ENCODE measurements at places on chromosomes 6 and 20. TPM values are rescaled to one million over a fixed set of nuclear protein-coding genes. Genes with fewer than 3 reads are reported as not detected.

DNA sequence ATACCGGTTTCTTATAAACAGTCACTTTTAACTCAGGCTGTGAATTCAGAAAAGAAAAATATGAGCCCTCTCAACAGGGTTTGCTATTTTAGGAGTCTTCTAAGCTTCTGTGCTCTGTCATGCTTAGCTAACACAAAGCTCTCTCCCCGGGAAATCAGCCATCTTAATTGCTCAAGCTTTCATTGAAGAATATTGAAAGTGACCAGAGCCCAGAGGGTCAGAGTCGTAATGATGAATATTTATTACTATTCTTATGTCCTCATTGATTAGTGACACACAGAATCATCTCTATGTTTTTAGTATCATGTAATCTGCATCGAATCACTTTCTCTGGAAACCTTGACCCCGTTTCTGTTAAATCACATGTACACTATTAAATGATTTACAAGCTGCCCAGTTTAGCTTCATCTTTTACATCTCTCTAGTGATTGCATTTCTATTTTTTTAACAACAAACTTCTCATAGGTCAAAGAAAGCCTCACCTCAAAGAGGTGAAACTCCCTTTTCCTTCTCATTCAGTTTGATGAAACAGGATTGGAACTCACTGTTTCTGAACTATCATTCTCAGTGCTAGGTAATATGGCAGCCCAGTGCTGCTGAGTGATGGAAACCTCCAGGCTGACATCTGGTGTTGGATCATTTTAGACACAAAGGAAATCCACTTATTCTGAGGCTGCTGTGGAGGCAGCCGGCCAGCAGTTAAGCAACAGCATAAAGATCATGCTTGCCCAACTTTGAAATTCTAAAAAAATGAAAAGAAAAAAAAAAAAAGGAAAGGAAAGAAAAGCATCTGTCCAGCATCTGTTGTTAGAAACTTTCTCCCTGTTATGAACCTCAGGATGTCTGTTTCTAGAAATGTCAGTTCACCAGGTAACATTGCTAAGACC lies 96.3 kb downstream of the RFPL4B start:
- DNase-seq, result no peak

DNA sequence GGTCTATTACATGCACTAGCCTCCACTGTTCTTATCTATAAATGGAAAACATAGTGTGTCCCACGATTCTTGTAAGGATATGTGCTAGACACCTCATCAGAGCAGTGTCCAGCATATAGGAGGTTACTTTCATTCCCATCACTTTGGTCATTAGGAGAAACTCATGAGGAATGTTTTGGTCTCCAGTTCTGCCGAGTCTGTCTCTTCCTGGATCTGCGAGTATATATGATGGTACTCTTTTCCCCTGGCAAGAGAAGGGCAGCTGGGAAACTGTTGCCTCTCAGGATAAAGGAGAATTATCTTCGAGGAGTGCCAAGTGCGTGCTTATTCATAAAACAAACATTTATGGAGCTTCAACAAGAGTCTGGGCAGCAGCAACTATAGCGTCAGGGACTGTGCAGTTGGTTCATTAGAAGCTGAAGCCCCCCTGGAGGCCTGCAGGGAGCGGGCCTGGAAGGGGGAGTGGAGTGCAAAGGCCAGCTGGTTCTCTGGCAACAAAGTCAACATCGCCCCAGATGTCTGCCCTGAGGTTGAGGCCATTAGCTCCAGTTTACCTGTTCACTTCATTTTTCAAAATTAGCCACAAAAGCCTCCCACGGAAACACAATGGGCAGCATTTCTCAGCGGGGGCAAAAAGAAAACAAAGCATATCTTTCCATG lies 811.9 kb downstream of the MAFB start:
- DNase-seq, result peak; percentile 27

LGSN gene
- under 0.01 TPM for total RNA-seq

GRCh38 chr6:96157018-96157565 lies 141.3 kb downstream of the FUT9 start:
- DNase-seq, result peak; percentile 1

DNA sequence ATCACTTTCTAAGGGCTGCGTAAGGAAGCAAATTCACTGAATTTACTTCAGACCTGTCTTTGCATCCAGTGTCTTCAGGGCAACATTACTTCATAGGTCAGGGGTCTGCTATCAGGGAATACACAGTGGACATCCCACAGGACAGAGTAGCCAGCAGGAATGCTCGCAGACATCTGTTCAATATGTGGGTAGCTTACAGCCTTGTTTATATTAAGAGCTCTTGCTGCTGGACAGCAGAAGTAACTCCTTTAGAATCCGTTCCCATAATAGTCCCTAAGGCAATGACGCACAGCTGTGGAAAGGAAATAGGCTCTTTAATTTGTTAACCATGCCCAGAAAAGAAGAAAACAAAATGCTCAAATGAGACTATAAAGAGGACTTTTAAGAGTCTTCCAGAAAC lies 198.7 kb downstream of the MOXD1 start:
- DNase-seq, result no peak

DNA sequence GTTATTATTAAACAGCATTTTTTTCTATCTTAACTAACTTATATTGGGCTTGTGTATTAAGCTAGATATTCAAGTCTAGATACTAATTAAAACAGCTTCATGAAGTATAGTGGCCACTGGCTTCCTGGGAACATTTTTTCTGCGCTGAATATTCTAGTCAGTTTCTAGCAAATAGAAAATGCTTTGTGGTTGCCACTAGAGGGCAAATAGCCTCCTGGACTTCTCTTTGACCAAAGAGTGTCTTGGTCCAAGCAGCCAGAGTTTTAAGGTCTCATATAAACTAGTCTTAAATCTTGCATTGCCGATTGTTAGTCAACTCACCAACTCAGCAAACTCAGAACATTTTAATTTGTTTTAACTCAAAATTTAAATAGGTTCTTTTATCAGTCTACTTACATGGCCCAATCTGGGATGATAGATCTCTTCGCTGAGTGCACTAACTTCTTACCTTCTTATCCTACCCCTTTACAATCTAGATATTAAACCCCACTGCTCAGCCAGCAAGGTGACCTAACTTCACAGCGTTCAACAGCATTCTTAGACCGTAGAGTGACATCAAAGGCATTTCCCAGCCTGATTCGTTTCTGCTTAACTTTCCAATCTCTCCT lies 24.6 kb upstream of the ID4 start:
- peak; percentile 37 for DNase-seq

GRCh38 chr6:143333749-143334520 lies 116.6 kb downstream of the ADAT2 start:
- DNase-seq, result peak; percentile 72

HAO1 gene
- not detected for total RNA-seq

HLA-DRB1 gene
- total RNA-seq, result 0.13 TPM

DNA sequence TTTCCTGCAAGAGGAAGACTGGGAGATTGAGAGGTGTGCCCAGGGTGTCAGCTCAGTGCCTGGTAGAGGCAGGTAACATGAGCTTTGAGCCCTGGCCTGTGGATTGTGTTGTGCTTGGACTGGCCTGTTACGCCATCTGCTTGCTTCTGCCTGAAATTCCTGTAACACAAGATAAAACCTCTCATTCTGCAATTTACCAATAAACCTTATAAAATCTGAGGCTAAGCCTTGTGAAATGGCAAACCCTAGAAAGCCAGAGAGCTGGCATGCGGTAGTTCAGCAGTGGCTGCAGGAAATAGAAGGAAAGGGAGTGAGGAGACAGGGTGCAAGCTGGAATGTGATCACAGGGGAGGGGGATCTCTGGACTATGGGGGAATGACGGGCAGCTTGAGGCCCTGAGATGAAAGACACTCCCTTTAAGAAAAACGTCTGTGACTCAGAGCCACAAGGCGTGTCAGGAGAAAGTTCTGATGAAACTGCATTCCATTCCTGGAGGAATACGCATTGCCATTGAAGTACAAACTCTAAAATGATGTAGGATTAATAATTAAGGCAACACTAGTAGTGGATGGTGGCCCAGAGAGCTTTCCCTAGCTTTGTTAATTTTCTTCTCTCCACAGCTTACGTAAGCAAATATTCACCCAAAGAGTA lies 26.3 kb upstream of the TFAP2A start:
- DNase-seq, result peak; percentile 100

- DNase-seq, result peak; percentile 86
Measured at GRCh38 chr6:11575408-11576033, 38.0 kb downstream of the TMEM170B start.

GRCh38 chr20:47224300-47224791 lies 132.2 kb downstream of the ZMYND8 start:
- no peak for DNase-seq

DNA sequence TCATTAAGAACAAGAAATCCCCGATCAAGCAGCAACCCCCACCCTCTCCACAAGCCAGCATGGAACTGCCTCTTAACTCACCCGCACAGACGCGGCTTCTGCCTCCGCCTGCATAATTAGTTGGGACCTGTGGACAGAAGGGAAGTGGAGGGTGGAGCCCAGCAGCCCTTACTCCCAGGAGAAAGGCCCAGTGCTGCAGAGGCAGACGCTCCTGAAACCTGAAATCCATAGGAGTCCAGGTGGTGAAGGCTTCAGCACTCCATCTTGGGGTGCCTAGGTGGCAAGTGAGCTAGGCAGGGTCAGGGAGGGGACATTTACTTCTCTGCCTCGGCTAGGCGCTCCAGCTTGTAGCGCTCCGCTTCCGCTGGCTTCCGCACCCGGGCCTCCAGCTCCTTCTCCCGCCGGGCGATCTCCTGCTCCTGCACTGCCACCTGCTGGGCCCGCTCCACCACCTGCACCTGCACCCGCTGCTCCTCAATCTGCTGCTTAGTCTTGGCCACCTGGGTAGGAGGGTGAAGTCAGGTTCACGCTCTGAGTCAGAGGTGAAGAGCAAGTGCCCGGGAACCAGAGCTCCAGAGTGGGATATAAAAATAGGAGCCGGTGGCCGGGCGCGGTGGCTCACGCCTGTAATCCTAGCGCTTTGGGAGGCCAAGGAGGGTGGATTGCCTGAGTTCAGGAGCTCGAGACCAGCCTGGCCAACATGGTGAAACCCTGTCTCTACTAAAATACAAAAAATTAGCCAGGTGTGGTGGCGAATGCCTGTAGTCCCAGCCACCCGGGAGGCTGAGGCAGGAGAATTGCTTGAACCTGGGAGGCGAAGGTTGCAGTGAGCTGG lies 10.7 kb downstream of the TUBB start:
- DNase-seq, result peak; percentile 86

GRCh38 chr20:23203951-23204730 lies 118.0 kb upstream of the CD93 start:
- no peak for DNase-seq

DNA sequence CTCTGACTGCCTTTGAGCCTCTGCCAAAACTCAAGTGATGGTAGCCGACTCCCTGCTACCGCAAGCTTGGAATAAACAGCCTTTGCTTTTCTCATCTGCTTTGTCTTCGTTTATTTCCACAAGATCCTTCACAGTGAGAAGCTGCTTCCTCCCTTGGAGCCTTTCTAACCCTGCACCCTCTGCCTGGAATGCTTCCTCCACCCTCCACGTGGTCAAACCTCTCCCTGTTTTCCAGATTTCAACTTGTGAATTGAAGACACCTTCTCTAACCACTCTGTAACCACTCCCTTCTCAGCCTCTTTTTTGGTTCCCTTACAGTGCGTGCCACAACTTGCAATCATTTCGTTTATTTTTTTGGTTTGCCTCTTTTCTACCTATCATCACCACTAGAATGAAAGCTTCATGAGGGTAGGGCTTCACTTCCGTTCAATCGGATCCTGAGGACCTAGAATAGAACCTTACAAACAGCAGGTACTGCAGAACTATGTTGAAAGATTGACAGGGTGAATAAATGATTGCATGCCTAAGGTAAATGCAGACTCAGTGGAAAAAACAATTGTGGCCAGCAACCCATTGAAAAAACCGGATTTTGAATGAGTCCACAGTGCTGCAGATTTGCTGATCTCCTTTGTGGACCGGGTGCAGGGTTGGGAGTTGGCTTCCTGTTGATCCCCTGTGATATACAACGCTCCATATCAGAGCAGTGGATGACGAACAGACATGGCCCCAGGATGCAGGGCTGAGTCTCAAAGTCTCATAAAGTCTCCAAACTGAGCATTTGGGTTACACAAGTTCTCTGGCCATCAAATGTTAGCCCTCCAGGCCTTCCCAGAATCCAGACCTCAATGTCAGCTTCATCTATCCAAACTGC lies 51.0 kb upstream of the HIVEP1 start:
- no peak for DNase-seq

PRDM1 gene
- total RNA-seq, result 5.3 TPM

DNA sequence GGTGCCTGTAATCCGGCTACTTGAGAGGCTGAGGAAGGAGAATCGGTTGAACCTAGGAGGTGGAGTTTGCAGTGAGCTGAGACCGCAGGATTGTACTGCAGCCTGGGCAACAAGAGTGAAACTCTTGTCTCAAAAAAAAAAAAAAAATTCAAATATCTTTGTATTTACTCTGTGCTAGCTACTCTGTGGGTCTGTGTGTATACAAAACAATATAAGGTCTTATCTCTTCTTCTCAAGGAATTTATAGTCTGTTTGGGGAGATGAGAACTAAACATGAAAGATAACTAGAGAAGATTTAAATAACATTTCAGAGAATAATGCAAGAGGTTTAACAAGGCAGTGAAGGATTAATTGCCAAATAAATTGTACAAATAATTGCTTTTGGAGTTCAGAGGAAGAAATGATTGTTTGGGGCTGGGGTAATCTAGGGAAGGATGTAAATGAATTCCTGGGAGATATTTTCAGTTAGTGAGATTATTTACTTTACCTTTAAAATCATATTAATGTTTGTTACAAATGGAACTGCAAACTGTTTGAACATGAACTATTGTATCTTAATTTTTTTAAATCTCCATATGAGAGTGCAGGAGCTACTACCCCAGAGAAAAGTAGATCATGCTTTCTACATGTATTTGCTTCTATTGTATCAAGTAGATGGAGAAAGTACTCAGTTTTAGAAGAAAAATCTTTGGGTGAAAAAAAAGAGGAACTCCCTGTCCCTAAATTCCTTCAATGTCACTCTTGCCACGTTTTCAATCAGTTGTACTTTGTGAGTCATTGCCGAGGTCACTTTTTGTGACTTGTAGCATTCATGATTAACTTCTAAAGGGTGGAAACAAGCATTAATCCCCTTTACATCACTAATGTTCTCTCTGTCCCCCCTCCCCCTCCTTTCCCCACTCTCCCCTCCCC lies 39.0 kb downstream of the NCOA3 start:
- no peak for DNase-seq

- peak; percentile 68 for DNase-seq
Measured at GRCh38 chr6:28907394-28907793, 16.4 kb downstream of the TRIM27 start.

WFDC2 gene
- total RNA-seq, result not detected

CCDC170 gene
- not detected for total RNA-seq

DNA sequence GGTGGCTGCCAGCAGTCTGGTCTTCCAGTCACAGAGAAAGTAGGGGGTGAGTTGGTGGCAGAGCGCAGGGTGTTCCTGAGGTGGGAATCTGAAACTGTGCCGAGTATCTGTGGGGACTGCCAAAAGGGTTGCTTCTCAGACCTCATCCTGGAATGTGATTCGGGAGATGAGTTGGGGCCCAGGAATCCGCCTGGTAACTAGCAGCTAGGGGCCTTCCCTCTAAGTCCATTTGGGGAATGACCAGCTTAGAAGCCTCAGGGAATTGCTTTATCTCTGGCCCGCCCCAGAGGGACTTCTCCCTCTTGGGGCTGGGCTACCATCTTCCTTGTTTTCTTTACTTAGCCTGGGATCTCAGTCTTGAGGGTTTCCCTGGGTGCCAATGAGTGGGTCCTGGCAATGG lies 49.6 kb downstream of the MOCS1 start:
- no peak for DNase-seq

- DNase-seq, result peak; percentile 93
Measured at GRCh38 chr20:4444404-4444803, 277.3 kb upstream of the PRND start.
